Stimulated activated CD4-positive, alpha-beta T cell treated with anti-CD3 and anti-CD28 coated beads, Interleukin-1b, Interleukin-23, amount 100 ng/mL, for 1 hour (primary cell): ENCODE measurements at places on chromosomes 1 and 21.

DNA sequence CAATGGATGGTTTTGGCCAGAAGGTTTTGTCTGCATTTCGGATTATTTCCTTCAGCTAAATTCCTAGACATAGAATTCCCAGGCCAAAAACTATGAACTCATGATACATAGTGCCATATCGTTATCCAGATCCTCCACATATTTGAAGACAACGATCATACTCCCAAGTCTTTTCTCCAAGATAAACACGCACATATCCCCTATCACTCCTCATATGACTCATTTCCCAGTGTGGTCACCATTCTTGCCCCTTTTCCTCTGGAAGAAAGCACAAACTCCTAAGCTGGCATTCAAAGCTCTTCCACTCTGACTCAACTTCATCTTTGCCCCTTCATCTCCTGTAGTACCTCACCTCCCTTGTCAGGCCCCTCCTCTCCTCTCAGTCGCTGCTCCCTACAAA, 277.6 kb downstream of the PLPP3 start:
- no peak for DNase-seq

DNA sequence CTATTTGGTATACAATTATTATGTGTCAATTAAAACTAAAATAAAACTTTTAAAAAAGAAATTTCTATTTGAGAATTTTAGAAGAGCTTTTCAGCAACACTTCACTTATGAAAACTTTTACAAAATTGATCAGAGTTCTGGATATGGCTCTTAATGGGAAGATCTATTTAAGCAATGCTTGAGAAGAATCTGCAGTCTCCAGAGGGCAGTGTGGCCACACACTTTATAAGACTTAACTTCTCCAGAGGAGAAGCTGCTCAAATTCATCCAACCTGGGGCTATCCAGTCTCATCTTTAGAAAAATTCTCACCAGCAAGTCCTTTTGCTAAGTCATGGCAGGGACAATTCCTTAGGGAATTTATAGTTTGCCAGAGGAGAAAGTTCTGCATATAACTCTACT, 25.2 kb upstream of the AGO1 start:
- DNase-seq, result no peak

- DNase-seq, result no peak
Measured at GRCh38 chr1:231814021-231814420, 187.4 kb downstream of the DISC1 start.

DNA sequence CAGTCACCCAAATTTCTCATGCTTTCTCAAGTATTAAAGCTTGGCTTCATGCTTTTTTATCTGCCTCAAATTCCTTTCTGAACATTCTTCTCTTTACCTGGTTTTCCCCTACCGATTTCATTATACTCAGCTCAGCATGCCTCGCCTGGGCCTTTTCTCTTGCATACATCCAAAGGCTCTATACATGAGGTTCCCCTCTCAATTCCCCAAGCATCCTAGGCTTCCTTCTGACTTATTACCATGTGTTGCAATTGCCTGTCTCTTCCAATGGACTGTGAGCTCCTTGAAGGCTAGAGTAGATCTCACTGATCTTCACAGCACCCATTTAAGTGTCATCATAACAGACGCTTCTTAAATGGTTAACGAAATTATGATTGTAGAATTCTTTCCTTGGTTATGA, 24.1 kb upstream of the CYP4A22 start:
- DNase-seq, result no peak

- DNase-seq, result no peak
Measured at GRCh38 chr21:26389971-26390641, 183.0 kb downstream of the CYYR1 start.

GRCh38 chr1:223474804-223475203, 81.6 kb downstream of the CCDC185 start:
- no peak for DNase-seq

DNA sequence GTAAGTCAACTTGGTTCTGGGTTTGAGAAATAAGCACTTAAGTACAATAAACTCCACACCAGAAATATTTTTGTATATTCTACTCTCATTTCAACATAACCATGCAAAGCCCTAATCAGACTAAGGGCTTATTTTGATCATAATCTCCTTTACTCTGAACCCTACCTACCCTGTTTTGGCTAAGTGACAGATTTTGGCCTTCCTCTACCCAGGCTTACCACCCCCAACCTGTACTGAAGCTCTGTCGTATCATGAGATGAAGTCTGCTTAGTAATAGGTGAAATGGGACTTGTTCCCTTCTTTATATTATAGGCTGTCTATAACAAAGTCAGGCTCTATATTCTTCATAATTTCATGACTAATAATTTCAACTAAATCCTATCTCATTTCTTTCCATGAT, 135.5 kb downstream of the RERE start:
- DNase-seq, result no peak

DNA sequence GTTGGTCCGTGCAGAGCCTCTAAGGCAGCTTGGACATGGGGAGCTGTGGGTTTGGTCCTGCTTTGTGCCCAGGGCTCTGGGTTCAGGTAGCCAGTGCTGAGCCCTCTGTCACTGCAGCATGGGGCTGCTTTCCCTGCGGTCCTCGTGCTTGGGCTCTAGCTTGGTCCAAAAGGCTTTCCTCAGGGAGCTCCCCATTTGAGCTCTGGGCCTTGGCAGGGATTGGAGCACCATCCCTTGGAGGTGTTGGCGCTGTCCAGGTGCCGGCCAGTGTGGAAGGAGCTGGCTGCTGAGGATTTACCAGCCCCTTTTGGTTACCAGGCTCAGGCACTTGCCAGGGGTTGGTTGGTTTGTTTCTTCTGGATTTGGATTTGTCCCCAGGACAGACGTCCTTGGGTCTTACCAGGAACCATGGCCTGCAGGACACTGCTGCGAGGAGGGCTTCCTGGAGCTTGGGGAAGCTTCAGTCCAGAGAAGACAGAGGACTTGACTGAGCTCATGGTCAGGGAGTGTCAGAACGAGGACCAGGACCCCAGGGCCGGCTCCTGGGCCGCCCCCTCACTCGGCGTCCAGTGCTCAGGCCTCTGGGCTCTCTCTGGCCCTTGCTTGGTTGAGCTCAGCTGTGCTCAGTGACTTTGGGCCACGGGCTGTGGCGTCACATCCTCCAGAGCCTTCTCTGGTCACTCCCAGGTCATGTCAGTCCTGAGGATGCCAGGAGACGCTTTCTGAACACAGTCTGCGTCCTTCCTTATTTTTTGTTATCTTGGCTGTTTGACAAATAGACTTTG, 224.7 kb downstream of the CAMTA1 start:
- no peak for DNase-seq

DNA sequence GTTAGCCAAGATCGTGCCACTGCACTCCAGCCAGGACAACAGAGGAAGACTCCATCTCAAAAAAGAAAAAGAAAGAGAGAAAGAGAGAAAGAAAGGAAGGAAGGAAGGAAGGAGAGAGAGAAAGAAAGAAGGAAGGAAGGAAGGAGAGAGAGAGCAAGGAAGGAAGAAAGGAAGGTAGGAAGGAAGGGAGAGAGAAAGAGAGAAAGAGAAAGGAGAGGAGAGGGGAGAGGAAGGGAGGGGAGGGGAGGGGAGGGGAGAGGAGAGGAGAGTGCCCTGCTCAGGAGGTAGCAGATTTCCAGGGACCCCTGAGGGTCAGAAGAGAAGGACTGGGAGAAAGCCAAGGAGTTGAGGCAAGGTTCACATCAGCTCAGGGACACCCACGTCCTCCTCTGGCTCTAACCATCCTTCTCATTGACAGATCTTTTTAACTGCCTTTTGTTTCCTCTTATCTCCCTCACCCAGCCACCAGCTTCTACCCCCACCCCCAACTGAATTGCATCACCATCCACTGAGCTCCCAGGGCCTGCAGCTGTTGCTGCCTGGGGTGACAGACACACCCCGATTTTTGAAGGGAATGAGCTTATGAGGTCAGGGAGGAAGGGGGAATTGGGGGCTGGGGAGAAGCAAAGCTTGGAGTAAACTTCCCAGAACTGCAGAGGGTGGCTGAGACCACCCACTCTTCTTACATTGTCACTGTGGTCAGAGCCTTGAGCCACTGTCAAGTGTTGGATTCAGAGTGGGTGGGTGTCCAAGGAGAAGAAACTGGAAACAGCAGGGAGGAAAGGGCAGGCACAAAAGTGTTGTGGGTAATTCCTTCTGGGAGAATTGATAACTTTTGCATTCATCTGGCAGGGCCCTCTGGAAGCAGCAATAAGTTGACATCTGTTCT, 91.6 kb downstream of the GLUL start:
- DNase-seq, result no peak

DNA sequence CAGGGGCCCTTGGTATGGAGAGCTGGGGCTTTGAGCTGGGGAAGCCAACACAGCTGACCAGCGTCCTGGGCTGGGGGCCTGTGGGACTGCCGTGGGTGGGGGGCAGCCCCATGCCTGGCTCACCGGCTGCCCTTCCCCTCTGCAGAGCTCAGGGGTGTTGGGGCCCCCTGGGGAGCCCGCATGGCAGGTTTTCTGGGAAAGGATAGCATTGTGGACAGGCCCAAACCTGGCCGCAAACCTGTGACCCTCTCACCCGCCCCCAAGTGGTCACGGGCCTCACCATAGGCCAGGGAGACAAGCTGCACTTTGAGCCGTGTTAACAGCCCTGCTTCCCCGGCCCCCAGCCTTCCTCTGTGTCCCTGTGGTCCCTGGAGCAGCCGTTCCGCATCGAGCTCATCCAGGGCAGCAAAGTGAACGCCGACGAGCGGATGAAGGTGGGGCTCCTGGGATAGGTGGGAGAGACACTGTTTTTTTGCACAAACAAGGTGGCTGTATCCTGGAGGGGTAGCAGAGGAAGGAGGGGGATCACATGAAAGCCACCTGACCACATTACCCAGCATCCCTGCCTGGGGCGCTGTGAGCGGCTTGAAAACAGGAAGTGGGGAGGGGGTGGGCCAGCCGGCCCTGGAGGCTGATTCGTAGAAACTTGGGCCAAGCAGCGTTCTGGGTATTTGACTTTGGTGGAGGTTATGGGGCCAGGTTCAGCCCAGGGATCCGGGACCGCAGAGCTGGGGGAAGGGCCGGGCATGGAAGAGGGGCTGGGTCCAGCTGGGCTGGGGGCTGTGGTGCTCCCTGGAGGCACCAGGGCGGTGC, 65.9 kb downstream of the PIK3CD start:
- DNase-seq, result peak; percentile 69

DNA sequence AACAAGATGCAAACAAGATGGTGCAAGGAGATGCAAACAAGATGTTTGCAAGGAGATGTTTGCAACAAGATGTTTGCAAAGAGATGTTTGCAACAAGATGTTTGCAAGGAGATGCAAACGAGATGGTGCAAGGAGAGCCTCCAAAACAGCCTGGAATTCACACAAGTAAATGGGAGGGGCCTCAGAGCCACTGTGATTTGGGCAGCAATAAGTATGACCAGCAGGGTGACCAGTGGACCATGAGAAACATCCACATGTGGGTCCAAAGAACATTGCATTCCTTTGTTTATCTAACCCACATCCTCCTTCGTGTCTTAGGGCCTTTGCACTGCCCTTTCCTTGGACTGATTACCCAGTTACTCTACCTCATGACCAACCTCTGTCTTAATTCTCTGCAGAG, 162.9 kb downstream of the PLPP3 start:
- no peak for DNase-seq

DNA sequence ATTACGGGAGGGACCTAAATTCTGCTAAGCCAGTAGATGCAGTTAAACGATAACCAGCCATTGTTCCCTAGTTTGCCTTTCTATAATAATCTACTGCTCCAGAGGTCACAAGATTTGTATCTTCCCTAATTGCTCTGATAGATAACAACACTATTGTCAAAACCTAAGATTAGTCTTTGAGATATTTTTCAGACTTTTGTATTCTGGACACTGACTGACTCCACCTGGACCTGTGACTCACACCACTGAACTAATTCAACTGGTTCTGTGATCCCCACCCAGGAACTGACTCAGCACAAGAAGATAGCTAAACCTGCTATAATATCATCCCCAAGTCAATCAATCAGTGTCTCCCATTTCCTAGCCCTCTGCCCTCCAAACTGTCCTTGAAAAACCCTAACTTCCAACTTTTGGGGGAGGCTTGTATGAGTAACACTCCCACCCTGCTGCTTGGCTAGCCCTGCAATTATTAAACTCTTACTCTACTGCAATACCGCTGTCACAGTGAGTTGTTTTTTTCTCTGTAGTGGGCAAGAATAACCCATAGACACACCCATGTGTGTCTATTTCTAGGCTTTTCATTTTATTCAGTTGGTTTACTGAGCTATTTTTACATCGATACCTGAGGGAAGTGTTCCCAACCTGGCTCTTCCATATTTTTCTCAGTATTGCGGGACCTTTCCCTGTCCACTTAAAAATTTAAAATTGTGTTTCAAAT, 11.2 kb downstream of the KIFAP3 start:
- DNase-seq, result no peak
